ENCODE measurements at places on chromosomes 3 and 15.

- no peak for DNase-seq
Measured at GRCh38 chr3:187960820-187961219, 193.1 kb upstream of the LPP start.

GRCh38 chr3:129326595-129326994 is 47.9 kb downstream of the HMCES start:
- no peak for DNase-seq

DNA sequence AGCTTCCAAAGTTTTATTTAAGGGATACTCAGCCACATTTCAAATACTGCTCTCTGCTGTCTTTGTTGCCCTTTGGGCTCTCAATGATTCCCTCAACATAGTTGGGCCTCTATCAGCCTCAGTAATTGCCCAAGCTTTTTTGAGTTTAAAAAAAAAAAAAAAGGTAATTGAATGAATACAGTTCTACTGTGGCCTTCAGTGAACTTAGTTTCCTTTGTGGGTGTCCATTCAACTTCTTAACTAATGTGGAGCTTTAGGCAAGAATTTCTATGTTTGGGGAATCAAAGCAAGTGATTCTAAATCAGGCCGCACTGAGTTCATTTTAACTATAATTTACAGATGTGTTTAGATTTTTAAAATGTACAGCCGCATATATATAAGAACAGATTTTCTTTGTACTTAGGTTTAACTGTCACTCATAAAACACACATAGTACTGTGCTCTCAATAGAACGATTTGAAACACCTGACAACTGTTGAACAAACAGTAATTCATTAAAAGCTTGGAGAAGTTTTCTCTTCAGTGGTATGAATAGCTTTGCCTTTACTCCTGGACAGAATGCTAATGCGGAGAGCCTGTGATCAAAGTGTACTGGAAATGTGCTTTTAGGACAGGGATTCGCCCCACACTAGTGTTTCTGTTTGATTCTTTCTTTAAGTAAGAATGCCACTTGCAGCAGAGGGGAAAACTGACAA is 844.9 kb upstream of the SEMA6D start:
- no peak for DNase-seq

DNA sequence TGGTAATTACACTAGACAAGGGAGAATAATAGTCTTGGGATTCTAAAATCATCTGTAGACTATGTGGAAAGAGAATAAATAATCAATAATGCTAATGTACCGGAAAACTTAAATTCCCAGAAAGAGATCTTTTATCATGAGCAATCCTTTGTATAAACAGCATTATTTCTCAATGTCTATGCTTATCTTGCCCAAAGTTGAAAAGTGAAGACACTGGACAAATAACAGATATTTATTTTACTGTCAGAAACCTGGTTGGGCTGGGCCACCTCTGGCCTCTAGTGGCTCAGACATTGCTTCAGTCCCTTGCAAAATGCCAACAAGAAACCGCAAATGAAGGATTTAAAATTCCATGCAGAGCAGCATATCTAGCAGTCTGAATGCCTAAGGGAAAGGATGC is 409.9 kb downstream of the FHIT start:
- DNase-seq, result no peak

DNA sequence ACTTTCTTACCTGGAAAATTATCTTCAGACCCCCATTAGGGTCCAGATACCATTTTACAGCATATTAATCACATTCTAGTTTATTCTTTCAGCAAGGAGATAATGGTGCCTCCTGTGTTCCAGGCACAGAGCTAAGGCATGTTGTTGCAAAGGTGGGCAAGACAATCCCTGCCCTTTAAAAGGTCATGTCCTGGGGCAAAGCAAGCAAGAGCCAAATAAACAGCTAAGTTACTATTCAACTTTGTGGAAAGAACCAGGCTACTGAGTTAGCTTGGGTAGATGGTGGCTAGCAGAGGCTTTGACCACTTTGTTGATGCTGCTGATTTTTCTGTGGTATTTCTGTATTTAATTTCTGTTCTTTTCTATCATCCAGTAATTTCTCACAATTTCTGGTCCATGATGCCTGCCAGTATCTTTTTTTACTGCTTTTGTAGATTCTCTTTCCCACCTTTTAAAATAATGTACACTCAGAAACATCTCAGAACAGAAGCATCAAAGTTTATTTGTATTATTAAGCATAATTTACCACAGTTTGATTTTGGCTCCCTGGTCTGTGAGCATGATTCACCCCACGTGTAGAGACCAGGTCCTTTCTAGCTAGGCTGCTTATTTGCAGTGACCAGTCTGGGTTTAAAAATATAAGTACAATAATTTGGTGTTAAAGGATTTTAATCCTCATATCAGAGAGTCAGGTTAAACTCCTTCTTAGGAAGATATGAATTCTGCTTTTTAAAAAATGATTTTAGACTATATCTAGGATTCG is 71.5 kb downstream of the LRRC28 start:
- no peak for DNase-seq

DNA sequence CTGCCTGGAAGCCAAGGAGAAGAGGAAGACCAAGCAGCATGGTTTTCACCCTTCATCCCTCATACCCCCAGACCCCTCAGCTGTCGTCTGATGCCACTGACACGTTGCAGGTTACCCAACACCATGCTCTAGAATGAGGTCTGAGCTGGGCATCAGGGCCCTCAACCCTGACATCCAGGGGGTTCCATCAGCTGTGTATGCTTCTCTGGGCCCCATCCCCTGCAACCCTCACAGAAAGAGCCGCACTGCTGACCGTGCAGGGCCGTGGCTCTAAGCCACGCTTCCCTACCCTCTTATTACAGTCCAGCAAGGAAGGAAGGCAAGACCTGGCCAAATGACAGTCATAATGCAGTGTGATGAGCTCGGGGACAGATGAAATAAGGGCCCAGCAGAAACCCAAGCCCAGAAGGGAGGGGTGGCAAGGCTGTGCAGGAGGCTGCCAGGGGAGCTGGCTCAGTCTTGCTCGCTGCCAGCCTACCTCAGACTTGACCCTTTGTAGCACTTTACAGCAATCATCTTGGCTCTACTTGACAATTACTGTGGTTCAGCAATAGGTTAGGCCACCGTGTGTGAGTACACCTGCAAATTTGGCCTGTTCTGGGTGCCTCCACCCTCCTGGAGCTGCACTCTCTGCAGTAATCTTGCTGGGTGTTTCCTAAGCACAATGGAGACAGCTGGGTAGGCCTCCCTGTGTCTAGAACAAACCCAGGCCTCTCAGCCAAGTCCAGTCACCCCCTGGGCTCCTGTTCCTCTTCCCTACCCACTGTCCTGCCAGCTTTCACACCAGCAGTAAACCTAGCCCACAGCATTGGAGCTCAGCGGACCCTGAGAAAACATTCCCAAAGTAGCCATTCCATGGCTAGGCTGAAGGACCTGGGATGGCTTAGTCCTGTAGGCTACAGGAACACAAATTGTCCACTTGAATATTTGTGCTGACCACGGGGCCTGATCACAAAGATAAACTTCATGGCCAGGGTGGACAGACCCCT is 115.3 kb upstream of the NEO1 start:
- DNase-seq, result no peak

GRCh38 chr3:99950921-99951320 is 133.3 kb downstream of the CMSS1 start:
- no peak for DNase-seq

- peak; percentile 1 for DNase-seq
Measured at GRCh38 chr3:60079076-60079475, 1029.3 kb upstream of the CFAP20DC start.

GRCh38 chr3:66177026-66177425 is 43.8 kb upstream of the SLC25A26 start:
- DNase-seq, result no peak

GRCh38 chr3:39097716-39098472 is 9.5 kb downstream of the GORASP1 start:
- no peak for DNase-seq

All from NCI-H2171 treated with DMSO at 0.1 percent for 48 hours (cell line).